IMR-90 (cell line): ENCODE measurements at places on chromosomes 1 and 21. TPM values are rescaled to one million over a fixed set of nuclear protein-coding genes. Genes with fewer than 3 reads are reported as not detected.

The TBX19 gene
- total RNA-seq, result 0.18 and 0.28 TPM in 2 replicates

The CD34 gene
- total RNA-seq, result under 0.01 TPM in 1 of 2 replicates, not detected in the other

DNA sequence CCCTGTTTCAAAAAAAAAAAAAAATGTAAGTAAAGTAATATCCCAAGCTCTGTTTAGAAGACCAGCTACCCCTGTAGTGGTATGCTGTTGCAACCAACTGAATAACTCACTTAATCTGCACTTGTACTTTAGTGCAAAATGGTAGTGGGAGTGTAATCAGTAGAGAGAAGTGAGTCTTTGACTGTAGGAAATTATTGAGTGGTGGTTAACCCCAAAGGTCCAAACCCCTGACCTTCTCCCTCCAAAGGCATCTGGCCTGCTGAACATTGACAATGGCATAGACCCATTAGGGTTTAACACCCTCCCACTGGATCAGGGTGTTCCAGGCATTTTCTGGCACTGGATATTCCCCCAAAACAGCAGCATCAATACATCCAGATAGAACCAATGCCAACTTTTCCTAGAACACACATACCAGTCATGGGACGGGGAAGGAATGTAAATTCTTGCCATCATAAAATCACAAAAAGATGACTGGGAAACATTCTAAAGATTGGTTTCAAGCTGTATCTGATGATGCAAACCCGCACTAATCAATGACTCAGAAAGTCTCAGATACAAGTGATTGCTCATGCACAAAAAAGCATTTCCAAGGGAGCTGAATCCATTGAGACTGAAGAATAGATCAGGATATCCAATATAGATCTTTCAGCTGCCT, 110.3 kb downstream of the MRPL39 start:
- peak; percentile 77 for DNase-seq

GRCh38 chr1:167207940-167208623, 12.6 kb upstream of the POU2F1 start:
- DNase-seq, result no peak

GRCh38 chr21:31158789-31159581, 120.7 kb upstream of the KRTAP19-8 start:
- peak; percentile 26 for DNase-seq

The ST6GALNAC3 gene
- total RNA-seq, result 0.56 and 1.3 TPM in 2 replicates

The CHIA gene
- not detected in 2 replicates for total RNA-seq

DNA sequence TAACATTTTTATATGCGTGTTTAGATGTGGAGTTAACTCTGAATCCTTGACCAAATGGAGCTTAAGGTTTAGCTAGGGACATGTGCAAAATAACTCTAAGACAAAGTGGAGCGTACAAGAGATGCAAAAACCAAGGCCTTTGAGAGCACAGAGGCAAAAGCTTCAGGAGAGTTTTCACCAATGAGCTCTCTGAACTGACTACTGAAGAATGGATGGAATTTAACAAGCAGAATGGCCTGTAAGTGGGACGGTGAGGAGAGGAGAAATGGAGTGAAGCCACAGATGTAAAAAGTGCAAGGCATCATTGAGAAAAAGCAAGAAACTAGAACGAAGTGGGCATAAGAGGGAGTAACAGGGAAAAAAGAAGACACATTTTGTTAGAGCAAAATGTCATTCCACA, 260.0 kb downstream of the RGS7 start:
- DNase-seq, result no peak

GRCh38 chr1:230905733-230906132, 37.4 kb upstream of the C1orf198 start:
- DNase-seq, result peak; percentile 83

The CORT gene
- not detected in 2 replicates for total RNA-seq

The SLAMF9 gene
- 0.18 and 0.28 TPM in 2 replicates for total RNA-seq

The WNT3A gene
- not detected in 2 replicates for total RNA-seq
